ENCODE measurements at places on chromosomes 6 and 20.

DNA sequence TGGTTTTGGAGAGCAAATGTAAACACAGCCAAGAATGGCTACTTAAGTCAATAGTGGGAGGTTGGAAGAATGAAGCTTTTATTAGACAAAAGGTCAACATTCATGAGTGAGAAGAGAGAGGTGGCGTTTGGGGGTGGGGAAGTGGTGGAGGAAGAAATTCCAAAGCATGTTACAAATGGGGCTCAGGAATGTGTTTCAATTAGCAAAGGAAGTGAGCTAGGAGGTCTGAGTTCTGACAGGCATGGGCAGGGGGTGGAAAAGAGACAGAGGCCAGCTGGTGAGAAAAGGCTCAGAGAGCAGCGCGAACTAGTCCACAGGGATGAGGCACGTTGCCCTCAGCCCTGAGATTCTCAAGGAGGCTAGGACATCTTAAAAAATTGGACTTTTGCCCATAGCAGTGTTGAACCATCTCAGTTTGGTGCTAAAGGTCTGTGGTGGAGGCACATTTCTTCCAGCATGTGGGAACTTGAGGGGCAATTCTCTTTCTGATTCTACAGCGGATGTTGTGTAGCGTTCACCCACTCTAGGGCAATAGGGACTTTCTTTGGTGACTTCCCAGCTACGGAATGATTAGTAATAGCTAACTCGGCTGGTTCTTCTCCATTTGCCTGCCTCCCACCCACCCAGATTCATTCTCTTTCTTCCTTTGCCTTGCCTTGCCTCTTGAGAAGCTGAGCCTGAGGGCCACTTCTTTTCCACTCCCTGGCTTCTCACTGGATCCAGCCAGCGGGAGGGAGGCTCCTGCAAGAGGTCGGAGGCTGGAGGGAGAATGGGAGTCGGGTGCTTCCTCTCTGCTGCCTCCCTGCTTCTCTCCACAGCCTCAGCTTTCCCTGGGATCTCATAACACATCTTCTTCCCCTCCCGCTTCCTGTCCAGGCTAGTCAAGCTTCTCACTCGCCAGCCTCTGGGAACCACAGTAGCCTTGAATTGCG, 45.1 kb upstream of the NEDD9 start:
- DNase-seq: no peak

DNA sequence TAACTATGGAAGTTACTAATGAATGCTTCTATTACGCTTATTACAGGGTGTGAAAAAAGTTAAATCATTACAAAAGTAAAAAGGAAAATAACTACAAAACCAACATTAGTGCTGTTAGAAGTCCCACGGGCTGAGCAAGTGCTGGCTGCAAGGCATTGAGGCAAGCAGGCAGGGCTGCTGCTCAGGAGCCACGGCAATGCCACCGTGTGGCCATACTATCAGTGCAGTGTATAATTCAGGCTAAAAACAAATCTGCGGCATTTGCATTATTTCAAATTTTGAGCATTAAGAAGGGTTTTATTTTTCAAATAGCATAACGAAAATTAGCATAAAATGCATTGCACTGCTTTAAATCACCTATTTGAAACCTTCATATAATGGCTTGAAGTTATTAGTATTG, 17.1 kb downstream of the IFNGR1 start:
- peak; percentile 49 for DNase-seq

GRCh38 chr6:89758830-89759229, 60.8 kb downstream of the MDN1 start:
- DNase-seq: no peak

DNA sequence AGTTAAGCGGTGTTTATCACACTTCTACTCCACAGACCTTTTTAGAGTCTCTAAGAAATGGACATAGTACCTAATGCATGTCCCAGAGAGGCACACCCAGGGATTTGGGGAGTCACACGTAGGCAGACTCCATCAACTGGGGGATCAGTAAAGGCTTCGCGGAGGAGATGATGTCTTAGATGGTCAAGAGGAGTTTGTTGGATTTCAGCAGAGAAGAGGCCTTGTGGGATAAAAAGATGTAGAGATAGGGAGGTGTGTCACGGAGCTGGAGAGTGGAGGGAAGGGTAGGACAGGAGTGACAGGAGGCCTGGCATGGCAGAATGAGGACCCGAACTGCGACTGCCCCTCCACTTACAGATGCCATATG, 9.1 kb downstream of the DYNLRB1 start:
- no peak for DNase-seq

GRCh38 chr20:23042270-23042669, 7.2 kb downstream of the SSTR4 start:
- DNase-seq: no peak

DNA sequence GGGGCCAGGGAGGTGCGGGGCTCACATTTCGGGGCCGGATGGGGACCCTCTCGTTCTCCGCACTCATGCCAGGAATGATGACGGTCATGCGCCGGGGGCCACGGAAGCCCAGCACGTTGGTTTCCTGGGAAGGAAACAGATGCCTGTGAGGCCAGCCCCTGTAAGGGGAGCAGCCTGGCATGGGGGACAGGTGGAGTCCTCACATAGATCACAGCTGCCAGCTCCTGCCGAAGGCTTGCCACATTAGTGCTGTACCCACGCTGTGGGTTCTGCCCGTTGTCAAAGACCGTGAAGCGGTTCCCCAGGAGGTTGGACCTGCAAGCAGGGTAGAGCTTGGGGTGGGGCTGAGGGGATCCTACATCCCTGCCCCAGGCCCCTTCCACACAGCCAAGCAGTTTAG, 6.7 kb upstream of the TEAD3 start:
- DNase-seq: no peak

DNA sequence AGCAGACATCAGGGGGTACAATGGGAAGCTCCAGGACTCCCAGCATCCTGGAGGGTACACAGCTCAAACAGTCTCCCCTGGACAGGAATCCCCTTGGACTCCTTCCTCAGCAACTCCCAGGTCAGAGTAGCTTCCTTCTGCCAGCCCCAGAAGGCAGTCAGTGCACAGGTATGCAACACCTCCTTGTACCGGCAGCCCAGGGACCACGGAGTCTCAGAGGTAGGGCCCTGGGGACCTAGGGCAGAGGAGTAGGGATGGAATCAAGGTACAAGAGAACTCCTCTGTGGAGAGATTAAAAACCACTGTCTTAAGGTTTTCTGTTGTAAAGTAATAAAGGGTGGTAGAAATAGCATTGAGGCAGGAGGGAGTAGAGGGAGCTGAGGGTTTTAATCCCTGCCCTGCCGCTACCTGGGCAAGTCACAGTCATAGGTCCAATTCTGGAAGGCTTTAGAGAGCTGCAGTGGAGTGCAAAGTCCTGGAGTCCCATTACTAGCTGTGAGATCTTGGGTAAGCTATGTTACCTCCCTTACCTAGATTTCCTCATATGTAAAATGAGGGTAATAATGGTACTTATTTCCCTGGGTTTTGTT, 7.5 kb downstream of the TP53TG5 start:
- DNase-seq: no peak

DNA sequence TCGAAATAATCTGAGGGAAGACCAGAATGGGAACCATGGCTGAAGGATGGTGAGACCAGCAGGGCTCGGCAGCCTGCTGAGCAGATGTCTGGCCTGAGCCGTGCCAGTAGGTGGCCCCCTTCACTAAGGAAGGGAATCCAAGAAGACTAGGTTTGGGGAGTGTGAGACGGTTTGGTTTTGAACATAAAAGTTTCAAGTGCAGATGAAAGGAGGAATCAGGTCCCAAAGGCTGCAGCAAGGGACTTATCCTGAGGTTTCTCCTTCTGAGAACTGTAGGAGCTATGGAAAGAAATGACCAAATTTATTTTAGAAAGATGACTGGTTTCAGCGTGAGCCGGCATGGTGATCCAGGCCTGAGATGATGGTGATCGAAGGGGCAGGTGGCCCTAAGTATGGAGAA, 4.6 kb upstream of the OSER1 start:
- DNase-seq: peak; percentile 56
